H9 (cell line): ENCODE measurements at places on chromosomes 11 and 22. TPM values are rescaled to one million over a fixed set of nuclear protein-coding genes. Genes with fewer than 3 reads are reported as not detected.

GRCh38 chr11:63841554-63841953 lies 2.6 kb downstream of the MARK2 start:
- peak; percentile 65 for DNase-seq

- no peak for DNase-seq
These were observed 93.9 kb downstream of the PKNOX2 start for GRCh38 chr11:125258291-125259032.

DNA sequence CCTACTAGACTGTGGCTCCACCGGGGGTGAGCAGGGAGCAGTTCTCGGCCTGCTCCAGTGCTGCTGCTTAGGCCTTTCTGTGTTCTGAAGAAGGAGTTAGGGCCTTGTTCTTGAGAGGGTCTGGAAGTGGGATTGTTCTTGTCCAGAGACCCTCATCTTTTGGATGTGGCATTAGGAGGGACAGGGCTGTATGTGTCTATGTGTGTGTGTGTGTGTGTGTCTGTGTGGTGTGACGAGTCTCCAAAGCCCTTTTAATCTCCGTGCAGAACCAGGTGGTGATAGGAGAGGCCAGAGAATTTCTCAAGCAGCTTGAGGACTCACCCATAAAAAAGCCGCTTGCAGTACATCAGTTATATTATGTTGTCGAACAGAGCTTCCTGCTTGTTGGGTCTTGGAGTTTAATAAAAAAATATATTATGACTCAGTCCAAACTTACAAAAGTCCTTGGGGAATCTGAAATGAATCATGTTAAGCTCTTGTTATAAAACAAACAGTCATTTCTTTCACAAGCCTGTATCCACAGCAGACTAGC lies 196.5 kb downstream of the TENM4 start:
- no peak for DNase-seq

- DNase-seq: no peak
These were observed 88.4 kb upstream of the TEAD1 start for GRCh38 chr11:12585861-12586260.

DNA sequence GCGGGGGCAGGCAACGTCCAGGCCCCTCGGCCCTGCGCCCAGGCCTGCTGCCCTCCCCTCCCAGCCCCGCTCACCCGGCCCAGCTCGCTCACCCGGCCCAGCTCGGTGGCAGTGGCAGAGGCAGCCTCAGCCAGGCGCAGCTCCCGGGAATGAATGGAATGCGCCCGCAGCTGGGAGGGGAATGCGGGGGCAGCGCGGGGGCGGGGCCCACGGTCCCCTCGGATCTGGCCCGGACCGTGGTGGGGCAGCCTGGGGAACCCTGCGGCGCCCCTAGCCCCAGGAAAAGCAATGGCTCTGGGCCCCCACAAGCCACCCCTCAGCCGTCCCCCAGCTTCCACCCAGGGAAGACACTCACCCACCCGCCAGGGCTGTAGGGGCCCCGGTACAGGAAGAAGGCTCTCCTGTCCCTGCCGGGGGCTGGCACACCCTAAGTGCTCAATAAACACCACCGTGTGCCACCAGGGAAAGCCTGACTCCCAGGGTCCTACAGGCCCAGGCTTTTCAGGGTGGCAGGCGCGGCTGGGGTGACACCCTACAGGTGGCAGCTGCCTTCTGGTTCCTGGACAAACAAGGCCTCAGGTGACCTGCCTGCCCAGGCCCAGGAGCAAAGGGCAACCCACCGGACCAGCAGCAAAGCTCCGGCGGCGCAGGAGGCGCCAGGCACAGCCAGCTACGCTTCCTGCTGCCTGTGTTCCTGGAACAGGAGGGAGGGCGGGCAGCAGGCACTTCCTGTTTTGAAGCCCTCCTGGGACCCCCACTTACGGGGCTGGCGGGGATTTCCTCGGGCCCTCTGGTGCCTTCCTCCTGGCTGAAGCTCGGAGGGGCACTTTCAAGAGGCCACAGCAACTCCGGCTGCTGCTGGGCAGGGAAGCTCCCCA lies 13.8 kb downstream of the PLXNB2 start:
- DNase-seq: peak; percentile 82

DNA sequence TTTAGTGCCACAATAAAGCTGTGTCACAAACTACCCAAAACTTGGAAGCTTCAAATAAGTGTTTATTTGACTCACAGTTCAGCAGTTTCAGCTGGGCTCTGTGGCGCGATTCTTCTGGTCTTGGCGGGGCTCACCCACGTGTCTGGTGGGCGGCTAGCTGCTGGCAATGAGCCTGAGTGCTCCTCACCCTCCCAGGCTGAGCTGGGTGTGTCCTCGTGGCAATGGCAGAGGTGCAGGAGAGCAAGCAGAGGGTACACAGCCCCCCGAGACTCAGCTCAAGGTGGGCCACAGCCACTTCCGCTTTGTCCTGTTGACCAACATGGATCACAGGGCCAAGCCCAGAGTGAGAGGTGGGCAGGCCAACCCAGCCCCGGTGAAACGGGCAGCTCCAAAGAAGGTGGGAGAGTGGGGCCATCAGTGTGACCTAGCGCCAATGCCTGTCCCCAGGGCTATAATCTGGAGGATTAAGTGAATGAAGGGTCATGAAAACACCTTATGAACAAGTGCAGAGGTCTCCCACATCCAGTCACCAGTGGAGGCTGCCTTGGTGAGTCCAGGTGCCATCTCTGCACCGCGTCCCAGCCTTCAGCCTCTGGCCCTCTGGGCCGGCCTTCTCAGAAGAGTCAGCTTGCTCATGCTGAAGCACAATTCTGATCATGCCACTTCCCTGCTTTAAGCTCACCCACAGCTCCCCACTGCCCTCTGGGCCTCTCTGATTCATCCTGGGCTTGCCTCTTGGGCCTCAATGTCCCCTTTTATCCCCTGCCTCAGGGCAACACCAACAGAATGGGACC lies 74.6 kb upstream of the RTL6 start:
- DNase-seq: no peak

- DNase-seq: peak; percentile 25
These were observed 80.7 kb upstream of the PPARA start for GRCh38 chr22:46069521-46070214.

The PGM2L1 gene
- total RNA-seq: 16.9 and 17.7 TPM in 2 replicates

The DDI1 gene
- total RNA-seq: not detected in 2 replicates
